Left ventricle myocardium superior (tissue), 1 donor: ENCODE measurements at places on chromosomes 6 and 20. TPM values are rescaled to one million over a fixed set of nuclear protein-coding genes. Genes with fewer than 3 reads are reported as not detected.

GRCh38 chr20:23200914-23201313 is 114.8 kb upstream of the CD93 start:
- DNase-seq, result no peak

DNA sequence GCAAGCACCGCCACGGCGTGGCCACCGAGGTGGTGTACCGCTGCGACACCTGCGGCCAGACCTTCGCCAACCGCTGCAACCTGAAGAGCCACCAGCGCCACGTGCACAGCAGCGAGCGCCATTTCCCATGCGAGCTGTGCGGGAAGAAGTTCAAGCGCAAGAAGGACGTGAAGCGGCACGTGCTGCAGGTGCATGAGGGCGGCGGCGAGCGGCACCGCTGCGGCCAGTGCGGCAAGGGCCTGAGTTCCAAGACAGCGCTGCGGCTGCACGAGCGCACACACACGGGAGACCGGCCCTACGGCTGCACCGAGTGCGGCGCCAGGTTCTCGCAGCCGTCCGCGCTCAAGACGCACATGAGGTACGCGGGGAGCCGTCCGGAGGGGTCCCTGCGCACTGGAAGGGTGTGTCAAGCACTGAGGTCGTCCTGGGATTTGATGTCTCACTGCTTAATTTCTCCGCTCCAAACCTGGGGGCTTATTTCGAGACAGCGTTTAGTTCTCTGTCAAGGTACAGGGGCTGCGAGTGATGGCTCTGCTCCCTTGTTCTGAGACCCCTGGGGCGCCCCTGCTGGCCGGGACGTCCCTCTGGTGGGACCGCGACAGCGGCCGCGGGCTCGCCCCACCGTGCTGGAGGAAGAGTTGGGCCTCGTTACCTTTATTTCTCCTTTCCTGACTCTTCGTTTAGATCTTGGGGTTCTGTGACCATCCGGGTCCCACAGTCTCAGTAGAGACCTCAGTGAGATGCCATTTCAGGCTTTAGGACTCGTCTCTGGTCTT is 3.6 kb downstream of the GZF1 start:
- peak; percentile 34 for DNase-seq

GRCh38 chr6:10505529-10505928 is 15.6 kb upstream of the GCNT2 start:
- no peak for DNase-seq

GRCh38 chr6:4703382-4703781 is 72.8 kb upstream of the CDYL start:
- DNase-seq, result no peak

- no peak for DNase-seq
Observed at GRCh38 chr20:8744228-8744844, 324.6 kb upstream of the PLCB4 start.

- no peak for DNase-seq
Observed at GRCh38 chr20:61973515-61974356, 91.9 kb downstream of the TAF4 start.

- no peak for DNase-seq
Observed at GRCh38 chr6:99960027-99960426, 34.0 kb downstream of the MCHR2 start.

GRCh38 chr20:44632103-44632752 is 19.3 kb downstream of the ADA start:
- no peak for DNase-seq

GRCh38 chr6:100726666-100727065 is 154.5 kb downstream of the ASCC3 start:
- DNase-seq, result no peak

DNA sequence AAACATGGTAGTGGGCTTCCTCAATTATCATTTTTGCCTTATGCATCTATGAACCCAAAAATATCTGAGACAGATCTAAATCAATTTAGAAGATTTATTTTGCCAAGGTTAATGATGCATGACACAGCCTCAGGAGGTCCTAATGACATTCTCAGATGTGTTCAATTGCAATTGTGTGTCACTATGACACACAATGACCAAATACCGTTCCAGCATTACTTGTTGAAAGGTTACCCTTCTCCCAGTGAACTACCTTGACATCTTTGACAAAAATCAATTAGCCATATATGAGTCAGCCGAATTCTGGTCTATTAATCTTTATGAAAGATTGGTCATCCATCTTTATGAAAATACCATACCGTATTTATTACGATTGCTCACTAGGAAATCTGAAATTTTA is 592.5 kb upstream of the GJE1 start:
- DNase-seq, result no peak

DNA sequence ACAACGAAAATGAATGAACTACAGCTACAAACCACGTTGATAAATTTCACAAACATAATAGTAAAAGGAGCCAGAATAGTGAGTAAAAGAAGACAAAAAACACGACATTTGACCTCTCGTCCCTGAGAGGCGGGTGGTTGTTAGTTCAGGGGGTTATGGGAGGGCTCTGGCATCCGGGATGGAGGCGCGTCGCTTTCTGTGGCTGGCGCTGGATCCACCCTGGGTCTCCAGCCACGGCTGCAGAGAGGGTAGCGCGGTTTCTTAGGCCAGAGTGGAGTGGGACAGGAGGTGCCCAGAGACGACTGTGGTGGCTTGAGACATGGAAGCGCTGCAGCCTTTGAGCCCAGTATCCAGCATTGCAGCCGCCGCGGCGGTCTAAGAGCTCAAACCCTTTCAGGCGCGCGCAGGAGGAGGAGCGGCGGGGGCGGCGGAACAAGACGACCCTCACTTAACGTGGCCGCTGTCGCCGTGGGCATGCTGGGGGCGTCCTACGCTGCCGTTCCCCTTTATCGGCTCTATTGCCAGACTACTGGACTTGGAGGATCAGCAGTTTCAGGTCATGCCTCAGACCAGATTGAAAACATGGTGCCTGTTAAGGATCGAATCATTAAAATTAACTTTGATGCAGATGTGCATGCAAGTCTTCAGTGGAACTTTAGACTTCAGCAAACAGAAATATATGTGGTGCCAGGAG is 3.7 kb upstream of the ZSCAN23 start:
- no peak for DNase-seq

DNA sequence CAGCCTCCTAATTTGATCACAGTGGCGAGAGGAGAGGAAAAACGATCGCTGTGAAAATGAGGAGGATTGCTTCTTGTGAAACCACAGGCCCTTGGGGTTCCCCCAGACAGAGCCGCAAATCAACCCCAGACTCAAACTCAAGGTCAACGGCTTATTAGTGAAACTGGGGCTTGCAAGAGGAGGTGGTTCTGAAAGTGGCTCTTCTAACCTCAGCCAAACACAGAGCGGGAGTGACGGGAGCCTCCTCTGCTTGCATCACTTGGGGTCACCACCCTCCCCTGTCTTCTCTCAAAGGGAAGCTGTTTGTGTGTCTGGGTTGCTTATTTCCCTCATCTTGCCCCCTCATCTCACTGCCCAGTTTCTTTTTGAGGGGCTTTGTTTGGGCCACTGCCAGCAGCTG is 28.7 kb downstream of the SAYSD1 start:
- no peak for DNase-seq

GRCh38 chr6:21111093-21111725 is 482.3 kb upstream of the SOX4 start:
- DNase-seq, result no peak

MEP1A gene
- total RNA-seq, result not detected

ADGB gene
- not detected for total RNA-seq

PRDM13 gene
- total RNA-seq, result not detected

SNAP25 gene
- 0.67 TPM for total RNA-seq
